ENCODE measurements at places on chromosomes 2 and 18. TPM values are rescaled to one million over a fixed set of nuclear protein-coding genes. Genes with fewer than 3 reads are reported as not detected.
A peak's percentile ranks its signal among the peaks of the same experiment; 100 is the strongest.

GRCh38 chr2:109173311-109174171 is 44.5 kb downstream of the SH3RF3 start:
- DNase-seq, result no peak

SULT1C2 gene
- not detected for total RNA-seq

GRCh38 chr2:225040856-225041206 is 1.4 kb downstream of the DOCK10 start:
- DNase-seq, result no peak

LAMA1 gene
- total RNA-seq, result not detected

EPHA4 gene
- total RNA-seq, result 86.5 TPM

GRCh38 chr2:106020821-106021661 is 173.1 kb downstream of the UXS1 start:
- no peak for DNase-seq

DNA sequence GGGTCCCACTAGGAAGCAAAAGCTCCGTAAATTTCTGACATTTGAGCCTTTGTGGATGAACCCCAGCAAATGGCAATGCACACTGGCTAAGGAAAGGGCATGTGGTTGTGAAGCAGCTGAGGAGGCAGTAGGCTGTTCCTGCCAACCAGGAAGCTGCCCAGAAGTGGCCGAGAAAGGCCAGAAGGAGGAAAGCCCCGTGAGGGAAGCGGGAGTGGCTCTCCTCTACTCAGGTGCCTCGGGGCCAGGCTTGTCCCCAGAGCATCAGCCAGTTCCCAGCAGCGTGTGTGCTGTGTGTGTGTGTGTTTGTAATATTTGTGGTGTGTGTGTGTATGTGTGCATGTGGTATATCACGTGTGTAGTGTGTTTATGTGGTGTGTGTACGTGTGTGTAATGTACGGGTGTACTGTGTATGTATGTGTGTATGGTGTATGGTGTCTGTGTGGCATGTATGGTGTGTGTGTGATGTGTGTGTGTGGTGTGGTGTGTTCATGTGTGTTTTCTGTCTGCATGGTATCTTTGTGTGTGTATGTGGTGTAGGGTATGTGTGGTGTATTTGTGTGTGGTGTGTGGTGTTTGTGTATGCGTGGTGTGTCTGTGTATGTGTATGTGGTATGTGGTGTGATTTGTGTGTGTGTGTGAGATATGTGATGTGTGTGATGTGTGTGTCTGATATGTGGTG is 90.6 kb downstream of the APOB start:
- no peak for DNase-seq

TUBA4B gene
- total RNA-seq, result not detected

GRCh38 chr2:100674666-100675065 is 111.9 kb downstream of the PDCL3 start:
- DNase-seq, result no peak

- no peak for DNase-seq
Observed at GRCh38 chr2:99088017-99088416, 53.5 kb upstream of the C2orf15 start.

SANBR gene
- total RNA-seq, result 1.1 TPM

IFIH1 gene
- total RNA-seq, result 32.1 TPM

- DNase-seq, result peak; percentile 29
Observed at GRCh38 chr2:38602136-38602731, 494 bp downstream of the HNRNPLL start.

DNA sequence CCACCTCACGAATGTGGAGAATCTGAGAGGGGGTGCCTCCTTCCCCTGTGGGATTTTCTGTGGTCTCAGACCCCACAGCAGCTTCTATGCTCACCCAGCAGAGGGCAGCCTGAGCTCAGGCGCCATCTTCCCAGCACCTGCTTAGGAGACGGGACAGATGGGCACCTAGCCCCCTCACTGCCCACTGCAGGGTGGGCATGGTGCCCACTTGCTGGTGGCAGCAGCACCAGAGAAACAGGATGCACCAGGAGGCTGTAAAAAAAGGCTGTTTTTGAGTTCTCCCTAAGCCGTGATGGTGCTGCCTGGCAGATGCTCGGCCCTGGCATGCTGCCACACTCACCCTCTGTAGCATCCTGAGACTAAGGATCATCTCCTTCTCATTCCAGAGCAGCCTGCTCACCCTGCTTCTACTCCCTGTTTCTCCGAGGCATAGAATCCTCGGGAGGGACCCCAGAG is 19.1 kb upstream of the SLC20A1 start:
- DNase-seq, result peak; percentile 58

DNA sequence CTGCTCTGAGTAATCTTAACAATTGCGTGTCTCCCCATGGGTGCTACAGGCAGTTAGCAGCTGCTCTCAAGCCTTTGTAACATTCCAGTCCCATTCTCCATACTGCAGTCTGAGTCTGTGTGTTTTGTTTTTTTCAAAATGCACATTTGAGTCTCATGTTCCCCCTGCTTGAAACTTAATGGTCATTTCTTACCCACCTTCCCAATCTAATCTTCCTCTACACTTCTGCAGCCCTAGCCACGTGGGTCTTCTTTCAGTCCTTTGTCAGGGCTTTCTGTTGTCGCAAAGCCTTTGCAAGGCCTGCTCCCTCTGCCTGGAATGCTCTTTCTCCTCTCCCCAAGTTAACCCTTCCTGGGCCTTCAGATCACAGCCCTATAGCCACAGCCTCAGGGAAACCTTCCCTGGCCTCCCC is 24.5 kb downstream of the ELAC1 start:
- DNase-seq, result no peak

GRCh38 chr18:32455361-32455760 is 15.3 kb downstream of the GAREM1 start:
- DNase-seq, result no peak

DNA sequence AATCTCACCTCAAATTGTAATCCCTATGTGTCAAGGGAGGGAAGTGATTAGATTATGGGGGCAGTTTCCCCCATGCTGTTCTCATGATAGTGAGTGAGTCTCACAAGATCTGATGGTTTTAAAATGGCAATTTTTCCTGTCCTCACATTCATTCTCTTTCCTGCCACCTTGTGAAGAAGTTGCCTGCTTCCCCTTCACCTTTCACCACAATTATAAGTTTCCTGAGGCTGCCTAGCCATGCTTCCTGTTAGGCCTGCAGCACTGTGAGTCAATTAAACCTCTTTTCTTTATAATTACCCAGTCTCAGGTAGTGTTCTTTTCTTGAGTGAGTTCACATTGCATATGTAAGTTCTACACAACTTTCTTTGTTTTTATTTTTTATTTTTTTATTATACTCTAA is 271.5 kb downstream of the EXOC6B start:
- DNase-seq, result no peak

All from CD4-positive, alpha-beta T cell (primary cell).